ENCODE measurements at places on chromosomes 6 and 20.

- DNase-seq, result no peak
Observed at GRCh38 chr6:13101985-13102384, 226.4 kb downstream of the TBC1D7 start.

DNA sequence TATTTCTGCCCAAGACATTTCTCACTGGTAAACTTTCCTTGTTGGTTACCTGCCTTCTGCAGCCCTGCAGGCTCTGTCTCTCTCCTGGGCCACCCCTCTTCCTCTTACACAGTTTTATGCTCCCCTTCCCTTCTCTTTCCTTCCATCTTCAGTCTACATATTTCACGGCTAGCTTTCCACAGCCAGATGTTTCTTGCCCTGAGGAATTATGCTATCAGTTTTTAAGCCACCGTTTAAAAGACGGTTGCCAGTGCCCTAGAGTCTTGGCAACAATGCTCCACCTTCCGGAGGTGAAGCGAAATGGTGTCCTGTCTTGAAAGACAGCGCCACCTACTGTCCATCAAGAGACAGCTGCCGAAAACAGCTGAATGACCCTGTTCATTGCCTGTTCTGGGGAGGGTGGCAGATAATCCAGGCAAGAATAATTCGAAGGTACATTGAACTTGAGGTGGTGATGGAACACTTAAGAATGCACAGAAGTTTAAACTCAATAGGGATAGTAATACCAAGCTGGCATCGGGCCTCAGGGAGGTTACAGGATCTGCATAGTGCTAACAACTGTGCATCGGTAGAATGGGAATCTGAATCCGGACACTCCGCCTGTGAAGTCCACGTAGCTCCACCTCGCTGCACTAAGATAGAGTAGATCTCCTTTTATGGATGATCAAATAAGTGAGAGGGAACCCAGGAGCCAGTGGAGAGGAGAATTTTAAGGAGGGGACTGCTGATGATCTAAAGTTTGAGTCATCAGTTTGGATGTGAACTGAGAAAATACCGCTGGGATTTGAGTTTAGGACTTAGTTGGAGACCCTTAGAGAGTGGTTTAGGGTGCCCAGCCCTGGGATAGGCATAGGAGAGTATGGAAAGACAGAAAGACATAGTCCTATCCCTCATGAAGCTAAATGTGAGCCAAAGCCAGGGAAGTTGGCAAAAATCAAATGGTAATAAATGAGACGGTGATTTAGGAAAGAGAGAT lies 4.8 kb upstream of the TRIM40 start:
- DNase-seq, result peak; percentile 64

DNA sequence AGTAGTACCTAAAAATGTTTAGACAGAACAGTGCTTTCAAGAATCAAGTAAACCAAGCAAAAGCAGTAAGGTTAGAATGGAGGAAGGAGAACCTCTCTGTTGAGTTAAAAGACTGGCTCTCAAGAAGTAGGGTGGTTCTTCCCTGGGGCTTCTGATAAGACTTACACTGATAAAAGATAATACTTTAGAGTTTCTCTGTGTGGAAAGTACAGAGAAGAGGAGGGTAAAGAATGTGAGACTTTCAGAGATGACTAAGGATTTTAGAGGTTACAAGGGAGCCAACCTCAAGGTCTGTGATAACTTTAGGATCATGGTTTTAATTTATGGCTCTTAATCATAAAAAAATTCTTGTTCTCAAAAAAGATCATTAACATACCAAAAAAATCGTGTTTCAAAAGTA lies 30.9 kb upstream of the ALDH8A1 start:
- DNase-seq, result no peak

DNA sequence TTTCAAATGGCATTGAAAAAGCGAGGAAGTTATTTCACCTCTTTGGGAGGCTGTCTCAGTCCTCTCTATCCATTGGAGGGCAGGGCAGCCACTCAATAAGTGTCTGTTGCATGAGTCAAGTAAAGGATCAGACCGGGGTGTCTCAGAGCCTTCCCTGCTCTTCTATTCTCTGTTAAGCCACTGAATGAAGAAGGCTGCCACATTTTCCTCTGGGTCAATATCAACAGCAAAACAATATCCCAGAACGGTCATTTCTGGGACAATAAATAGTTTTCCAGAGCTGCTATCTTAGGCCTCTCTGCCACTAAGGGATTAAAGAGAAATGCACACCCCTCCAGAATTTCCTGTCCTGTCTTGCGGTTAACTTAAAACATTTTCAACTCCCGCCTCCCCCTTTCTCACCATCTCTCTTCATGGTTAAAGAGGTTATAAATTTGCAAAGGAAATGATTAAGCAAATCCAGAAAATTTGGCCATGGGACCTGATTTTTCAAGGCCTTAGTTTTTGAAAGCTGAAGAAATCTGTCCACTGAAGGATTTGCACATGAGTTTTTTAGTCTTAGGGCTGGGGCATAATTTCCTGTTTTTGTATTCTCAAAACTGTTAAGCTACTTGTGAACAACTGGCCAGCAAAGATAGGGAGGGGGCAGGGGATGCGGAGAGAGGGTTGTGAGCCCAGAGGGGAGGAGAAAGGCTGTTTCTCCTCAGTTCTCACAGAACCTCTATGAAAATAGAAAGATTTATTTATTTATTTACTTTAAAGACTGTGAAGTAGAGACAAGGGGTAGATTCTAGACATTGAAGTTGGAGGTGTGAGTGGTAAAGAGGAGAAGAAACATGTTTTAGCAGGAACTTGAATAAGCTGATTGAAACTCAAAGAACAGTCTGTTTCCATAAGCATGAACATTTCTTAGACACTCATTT lies 135.7 kb downstream of the BCAS1 start:
- no peak for DNase-seq

- no peak for DNase-seq
Observed at GRCh38 chr6:106736502-106736901, 107.1 kb downstream of the QRSL1 start.

GRCh38 chr6:75937846-75938245 lies 134.6 kb downstream of the IMPG1 start:
- DNase-seq, result no peak

- no peak for DNase-seq
Observed at GRCh38 chr6:37056112-37056403, 50.6 kb downstream of the FGD2 start.

- no peak for DNase-seq
Observed at GRCh38 chr6:22221630-22222029, 75.2 kb downstream of the PRL start.

DNA sequence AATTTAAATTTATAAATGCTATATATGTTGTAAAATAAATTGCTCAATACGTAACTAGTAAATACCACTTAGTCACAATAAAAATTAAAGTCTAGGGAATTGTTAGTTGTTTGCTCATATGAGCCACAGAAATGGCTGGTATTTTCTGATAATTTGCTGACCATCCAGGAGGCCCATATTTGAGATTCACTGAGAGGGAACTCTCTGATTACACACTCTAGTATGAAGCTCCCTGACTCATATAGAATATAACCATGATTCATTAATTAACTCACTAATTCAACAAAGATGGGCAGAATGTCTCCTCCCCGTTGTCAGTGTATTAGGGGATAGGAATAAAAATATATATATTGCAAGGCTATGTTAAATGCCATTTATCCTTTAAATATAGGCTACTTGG lies 46.6 kb upstream of the TMEM30A start:
- no peak for DNase-seq

DNA sequence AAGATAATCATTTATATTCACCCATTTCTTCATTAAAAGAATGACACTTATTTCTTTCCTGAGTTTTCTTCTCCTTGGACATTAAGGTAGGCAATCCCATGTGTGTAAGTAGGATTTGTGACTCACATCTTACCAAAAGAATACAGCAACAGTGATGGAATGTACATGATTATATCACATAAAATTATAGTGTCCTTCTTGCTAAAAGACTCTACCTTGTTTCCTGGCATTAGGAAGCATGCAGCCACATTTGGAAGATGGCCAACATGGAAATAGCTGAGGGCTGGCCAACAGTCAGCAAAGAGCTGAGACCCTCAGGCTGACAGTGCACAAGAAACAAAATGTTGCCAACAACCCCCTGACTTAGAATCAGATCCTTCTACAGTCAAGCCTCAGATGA lies 327.9 kb upstream of the MARCKS start:
- DNase-seq, result no peak

DNA sequence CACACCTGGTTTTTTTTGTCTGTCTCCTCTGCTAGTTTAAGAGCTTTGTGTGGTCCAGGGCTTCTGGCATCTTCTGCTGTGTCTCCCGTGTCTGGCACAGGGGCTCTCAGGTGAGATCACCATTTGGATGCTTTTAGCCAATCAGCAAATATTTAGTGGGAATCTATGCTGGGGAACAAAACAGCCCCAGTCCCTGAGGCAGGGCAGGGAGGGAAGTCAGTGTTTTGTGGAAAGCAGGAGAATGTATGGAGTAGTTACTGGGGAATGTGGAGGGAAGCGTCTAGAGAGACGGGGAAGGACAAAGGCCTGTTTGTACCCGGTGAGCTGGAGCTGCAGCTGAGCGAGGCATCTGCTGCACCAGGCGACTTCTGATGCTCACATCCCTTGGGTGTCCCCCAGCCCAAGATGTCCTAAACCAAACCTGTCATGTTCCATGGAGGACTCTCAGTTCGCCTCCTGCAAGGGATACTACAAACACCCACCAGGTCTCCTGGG lies 49.3 kb upstream of the NNAT start:
- DNase-seq, result no peak

DNA sequence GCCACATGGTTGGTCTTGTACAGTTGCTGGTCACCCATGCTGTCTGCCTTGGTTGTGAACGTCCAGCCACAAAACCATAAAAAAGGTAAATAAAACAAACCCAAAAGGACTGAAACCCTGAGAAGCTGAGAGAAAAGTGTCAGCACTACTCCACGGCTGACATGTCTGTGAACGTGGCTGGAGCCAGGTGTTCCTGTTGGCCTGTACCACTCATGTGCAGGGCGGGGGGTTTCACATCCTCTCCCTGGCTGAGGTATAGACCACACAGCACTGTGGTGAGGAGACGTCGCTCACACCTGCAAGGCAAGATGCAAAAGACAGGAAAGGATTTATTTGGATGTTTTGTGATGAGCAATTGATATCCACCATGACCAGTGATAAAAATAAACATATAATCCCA lies 51.9 kb upstream of the MRPS10 start:
- DNase-seq, result no peak

DNA sequence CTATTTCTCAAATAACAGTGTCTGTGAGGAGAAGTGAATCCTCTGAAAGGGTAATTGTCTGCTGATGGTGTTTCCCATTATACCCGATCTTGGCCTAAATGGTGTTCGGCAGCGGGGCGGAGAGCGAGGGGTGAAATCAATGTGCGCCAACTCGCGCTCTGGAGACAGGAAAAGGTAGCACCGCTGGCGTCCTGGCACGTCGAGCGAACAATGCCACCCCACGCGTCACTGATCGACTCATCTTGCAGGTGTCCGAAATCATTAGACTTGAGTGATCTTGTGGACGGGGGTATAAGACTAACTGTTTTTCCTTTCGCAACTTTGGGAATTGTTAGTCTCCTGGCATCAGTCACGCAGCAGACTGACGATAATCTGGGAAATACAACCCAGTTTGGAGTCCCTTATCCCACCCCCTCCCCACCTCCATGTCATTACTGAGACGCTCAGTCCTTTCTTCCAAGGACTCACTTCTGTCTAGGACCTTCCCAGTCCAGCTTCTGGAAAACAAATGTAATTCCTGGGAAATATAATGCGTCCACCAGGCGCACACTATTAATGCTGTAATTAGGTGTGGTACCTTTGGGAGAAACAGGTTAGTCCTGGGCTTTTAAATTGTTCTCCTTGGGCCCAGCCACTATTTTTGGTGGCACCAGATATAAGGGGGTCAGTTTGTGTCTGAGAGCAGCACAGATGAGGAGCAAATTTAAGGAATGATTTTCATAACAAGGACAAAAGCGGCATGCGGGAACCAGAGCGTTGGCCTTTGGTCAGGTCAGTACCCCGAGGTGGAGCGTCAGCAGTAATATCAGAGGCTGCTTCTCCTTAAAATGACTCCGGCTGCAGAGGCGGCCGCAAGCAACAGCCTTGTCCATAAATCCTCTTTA lies 2.3 kb downstream of the LINC00237 start:
- DNase-seq, result no peak

GRCh38 chr6:83051377-83052172 lies 14.1 kb downstream of the UBE3D start:
- DNase-seq, result no peak

GRCh38 chr6:16832043-16832567 lies 70.8 kb upstream of the ATXN1 start:
- DNase-seq, result no peak

GRCh38 chr20:45341579-45341938 lies 6.7 kb downstream of the SDC4 start:
- DNase-seq, result no peak

- no peak for DNase-seq
Observed at GRCh38 chr6:71737953-71738352, 148.4 kb upstream of the RIMS1 start.

DNA sequence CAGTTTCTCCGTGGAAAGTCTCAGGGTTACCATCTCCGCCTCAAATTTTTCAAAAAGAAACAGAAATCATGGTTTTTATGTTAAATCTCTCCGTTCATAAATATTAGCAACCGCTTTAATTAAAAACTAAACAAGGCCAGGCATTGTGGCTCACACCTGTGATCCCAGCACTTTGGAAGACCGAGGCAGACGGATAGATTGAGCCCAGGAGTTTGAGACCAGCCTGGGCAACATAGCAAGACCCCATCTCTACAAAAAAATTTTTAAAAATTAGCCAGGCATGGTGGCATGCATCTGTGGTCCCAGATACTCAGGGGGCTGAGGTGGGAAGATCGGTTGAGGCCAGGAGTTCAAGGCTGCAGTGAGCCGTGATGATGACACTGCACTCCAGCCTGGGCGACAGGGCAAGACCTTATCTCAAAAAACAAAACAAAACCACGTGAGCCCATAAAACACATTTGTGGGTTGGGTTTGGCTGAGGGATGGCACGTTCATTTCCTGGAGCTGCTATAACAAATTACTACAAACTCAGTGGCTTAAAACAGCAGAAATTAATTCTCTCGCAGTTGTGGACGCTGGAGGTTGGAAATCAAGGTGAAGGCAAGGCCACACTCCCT lies 223.2 kb downstream of the ZNF217 start:
- DNase-seq, result no peak

DNA sequence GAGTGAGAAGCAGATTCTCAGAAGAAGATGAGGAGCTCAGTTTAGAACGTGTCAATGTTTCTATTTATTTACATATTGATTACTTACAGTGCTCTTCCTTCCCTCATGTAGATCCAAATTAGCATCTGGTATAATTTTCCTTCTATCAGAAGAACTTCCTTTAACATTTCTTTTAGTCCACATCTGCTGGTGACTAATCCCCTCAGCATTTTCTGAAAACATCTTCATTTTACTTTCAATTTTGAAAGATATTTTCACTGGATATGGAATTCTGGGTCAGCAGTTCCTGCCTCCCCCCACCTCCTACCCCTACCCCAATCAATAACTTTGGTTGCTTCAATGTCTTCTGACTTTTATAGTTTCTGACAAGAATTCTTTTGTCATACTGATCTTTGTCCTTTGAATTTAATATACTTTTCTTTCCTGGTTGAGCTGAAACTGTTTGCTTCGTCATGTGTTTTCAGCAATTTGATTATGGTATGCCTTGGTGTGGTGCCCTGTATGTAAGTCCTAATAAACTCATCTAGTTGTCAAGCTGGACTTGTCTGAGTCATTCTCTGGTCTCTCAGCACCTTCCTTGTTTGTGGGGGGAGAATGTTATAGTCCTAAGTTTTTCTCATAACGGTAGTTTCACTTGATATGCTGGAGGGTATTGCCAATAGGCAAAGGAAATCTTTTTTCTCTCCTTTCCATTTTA lies 57.0 kb downstream of the SMPDL3A start:
- DNase-seq, result no peak

- DNase-seq, result no peak
Observed at GRCh38 chr6:50843842-50844241, 25.2 kb downstream of the TFAP2B start.

All from AG04450 (cell line).